ENCODE measurements at places on chromosomes 12 and 14. TPM values are rescaled to one million over a fixed set of nuclear protein-coding genes. Genes with fewer than 3 reads are reported as not detected.

Gene TMEM179
- not detected for total RNA-seq

Gene LMNTD1
- not detected for total RNA-seq

Gene SENP1
- total RNA-seq: 30.1 TPM

Gene RASSF9
- not detected for total RNA-seq

Gene CEBPE
- total RNA-seq: 1.0 TPM

Gene ASIC1
- total RNA-seq: 4.1 TPM

Gene NXPH4
- 0.43 TPM for total RNA-seq

Gene TAS2R46
- total RNA-seq: 1.2 TPM

All from activated naive CD4-positive, alpha-beta T cell treated with anti-CD3 and anti-CD28 coated beads, Interleukin-2, amount 10 ng/mL, durations not matched to agents 5 hours and 36 hours (primary cell).